Activated CD8-positive, alpha-beta memory T cell treated with anti-CD3 and anti-CD28 coated beads, Interleukin-2, amount 10 ng/mL, durations not matched to agents 7 days and 5 days (primary cell): ENCODE measurements at places on chromosomes 5 and 9.

DNA sequence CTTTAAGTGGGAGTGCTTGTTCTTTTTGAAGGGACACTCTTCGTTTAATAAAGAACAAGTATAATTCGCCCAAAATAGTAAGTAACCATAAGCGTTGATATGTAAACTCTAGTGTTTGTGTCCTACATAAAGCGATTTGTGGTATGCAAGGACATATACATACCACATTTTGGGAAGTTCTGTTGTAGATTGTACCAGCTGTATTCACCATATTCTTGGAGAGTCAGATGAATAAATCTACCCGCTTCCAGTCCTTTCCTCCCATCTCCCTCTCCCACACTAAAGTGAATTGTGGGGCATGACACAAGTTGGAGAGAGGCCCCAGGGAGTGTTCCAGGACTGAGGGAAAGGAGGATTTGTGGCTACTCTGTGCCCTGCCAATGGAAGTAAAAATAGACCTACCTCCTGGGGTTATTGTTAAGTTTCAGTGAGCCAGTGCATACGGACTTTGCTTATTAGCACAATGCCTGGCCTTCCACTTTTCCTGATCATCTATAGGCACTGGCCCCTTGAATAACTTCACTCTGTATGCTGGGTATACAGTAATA lies 40.6 kb downstream of the ARHGAP26 start:
- DNase-seq = no peak

DNA sequence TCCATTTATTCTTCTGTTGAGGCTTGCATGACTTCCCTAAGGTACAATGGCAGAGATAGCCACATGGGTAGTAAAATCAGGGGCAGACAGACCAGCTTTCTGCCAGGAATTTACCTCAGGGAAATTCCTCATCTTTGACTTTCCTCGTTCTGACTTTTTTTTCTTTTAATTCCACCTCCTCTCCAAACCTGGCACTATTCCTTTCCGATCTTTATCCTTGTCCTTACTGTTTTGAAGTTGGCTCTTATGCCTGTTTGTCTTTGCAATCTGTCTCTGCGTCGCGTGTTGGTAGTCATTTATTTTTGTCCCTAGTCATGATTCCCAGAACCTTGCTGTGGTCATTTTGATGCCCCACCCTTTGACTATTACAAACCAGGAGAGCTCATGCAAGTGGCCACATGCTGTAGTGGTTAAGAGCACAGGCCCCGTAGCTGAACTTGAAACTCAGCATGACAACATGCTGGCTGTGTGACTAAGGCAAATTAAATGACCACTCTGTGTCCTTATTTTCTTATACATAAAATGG lies 19.0 kb downstream of the TMC1 start:
- no peak for DNase-seq

GRCh38 chr5:83281658-83282057 lies 189.9 kb upstream of the VCAN start:
- no peak for DNase-seq

- DNase-seq = no peak
Observed at GRCh38 chr5:116303340-116303739, 218.5 kb downstream of the COMMD10 start.

- DNase-seq = no peak
Observed at GRCh38 chr9:11335011-11335410, 722.2 kb upstream of the PTPRD start.

GRCh38 chr5:157562111-157562581 lies 13.4 kb downstream of the ADAM19 start:
- DNase-seq = no peak

- DNase-seq = no peak
Observed at GRCh38 chr9:91572044-91572443, 148.4 kb upstream of the NFIL3 start.

- DNase-seq = no peak
Observed at GRCh38 chr5:26553079-26553478, 485.3 kb downstream of the CDH9 start.

- DNase-seq = no peak
Observed at GRCh38 chr9:107249665-107250285, 33.3 kb upstream of the RAD23B start.

DNA sequence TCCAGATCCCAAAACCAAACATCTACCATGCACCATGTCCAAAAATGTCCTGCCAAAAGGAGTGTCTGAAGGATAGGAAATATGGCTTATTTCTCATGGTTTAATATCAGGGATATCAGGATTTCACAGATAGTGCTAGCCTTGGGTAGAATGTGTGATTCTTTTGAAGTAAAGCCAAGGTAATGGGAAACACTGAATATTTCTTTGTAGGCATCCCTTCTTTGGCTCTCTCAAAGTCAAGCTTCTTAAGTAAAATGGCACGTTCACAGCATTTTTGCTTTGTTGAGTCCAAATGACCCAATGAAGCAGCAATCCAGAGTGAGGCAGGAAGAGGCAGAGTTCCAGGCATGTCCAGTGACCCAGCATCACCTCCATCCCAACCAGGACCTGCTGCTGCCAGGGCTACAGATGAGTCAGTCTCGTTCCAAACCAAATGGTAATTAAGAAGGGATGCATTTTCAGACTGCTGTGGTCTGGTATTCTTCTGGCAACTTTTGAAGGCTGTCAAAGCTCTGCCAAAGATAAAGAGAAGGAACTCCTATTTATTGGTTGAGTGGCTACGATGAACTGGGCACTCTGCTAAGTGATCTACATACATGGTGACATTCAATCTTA lies 678.8 kb upstream of the KLF4 start:
- no peak for DNase-seq

- no peak for DNase-seq
Observed at GRCh38 chr9:87007711-87008366, 60.5 kb upstream of the GAS1 start.

- no peak for DNase-seq
Observed at GRCh38 chr5:29547236-29547865, 1646.1 kb upstream of the CDH6 start.

GRCh38 chr9:131608493-131609037 lies 63.2 kb downstream of the PRRT1B start:
- no peak for DNase-seq
